ENCODE measurements at places on chromosomes 7 and 10.

DNA sequence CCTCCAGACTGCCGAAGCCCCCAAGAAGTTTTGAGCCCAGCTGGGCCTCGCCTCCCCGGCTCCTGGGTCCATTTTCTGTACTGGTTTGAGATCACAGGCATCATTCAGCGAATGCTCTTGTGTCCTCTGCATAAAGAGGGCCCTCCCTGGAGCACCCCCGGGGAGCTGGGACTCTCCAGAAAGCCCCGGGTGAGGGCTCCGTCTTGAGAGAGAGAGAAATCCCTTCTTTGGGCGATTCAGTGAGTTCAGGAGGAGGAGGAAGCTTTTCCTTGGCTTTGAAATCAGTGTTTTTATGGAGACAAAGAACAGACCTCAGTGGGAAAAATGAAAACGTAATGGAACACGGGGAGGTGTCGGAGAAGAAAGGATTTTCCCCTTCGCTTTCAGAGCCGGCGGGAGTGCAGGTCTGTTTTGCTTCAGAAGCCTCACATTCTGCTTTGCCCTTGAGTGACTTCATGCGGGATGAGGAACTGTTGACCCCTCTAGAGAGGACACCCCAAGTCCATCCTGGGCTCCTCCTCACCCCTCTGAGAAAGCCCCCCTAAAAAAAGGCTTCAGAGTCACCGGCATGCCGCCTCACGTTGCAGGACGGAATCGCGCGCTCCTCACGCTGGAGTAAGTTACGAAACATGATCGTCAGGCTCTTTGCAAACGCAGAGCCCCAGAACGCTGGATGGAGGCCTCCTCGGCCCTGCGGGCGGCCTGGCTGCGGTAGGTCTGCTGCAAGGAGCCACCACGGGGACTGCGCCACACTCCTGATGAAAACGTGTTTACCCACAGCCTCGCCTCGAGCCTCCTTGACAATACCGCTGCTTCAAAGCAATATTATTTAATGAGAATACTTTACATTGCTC lies 8.5 kb upstream of the AP5Z1 start:
- no peak for DNase-seq

DNA sequence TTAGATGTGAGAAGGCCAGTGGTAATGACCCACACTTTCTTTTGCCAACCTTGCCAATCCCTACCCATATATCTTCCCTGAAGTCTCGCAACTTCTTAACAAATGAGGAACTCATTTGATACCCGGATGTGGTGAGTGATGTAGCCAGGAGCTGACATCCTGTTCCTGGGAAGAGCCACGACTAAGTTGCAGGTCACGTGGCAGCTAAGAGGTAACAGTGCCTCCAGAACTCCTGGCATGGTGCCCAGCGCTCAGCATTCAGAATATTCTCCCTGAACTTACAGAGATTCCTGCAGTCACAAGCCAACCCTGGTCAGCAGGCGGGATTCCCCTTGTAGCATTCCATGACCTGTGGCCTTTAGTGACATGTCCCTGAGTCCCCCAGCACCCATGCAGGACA lies 282.5 kb downstream of the GALNT17 start:
- no peak for DNase-seq

GRCh38 chr7:111006040-111006439 lies 84.9 kb upstream of the LRRN3 start:
- no peak for DNase-seq

DNA sequence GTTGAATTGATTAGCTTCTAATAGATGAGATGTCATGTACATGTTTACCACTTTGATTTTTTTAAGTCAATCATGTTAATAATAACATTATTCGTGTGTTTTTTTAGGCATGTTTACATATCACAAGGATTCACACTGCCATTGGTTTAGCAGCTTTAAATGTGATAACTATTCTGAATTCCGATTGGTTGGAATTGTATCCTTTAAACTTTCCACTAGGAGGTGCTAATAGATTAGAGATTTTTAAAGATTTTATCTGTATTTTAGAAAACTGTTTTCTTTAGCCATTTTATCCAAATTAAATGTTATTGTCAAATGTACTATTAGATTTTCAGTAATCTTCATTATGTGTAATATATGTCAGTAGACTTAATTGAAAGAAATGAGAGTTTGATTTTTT lies 83.2 kb downstream of the HECTD2 start:
- DNase-seq: no peak

DNA sequence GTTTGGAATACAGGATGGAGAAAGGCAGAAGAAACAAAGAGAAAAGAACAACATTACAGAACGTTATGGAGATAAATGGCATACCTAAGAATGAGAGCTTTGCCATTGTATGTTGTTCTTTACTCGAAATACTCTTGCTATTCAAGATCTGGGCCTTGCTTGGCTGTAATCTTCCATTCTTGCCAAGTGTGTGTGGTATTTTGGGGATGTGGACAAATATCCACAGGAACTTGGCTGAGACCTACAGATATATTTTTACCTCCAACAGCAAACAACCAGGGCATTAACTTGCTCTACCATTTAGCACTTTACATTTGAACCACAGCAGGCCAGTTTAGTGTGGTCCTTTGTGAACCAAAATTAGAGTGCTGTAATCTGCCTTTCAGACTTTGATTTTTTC lies 76.3 kb downstream of the DKK1 start:
- no peak for DNase-seq

- DNase-seq: no peak
Measured at GRCh38 chr10:102195296-102195870, 30.7 kb upstream of the ELOVL3 start.

DNA sequence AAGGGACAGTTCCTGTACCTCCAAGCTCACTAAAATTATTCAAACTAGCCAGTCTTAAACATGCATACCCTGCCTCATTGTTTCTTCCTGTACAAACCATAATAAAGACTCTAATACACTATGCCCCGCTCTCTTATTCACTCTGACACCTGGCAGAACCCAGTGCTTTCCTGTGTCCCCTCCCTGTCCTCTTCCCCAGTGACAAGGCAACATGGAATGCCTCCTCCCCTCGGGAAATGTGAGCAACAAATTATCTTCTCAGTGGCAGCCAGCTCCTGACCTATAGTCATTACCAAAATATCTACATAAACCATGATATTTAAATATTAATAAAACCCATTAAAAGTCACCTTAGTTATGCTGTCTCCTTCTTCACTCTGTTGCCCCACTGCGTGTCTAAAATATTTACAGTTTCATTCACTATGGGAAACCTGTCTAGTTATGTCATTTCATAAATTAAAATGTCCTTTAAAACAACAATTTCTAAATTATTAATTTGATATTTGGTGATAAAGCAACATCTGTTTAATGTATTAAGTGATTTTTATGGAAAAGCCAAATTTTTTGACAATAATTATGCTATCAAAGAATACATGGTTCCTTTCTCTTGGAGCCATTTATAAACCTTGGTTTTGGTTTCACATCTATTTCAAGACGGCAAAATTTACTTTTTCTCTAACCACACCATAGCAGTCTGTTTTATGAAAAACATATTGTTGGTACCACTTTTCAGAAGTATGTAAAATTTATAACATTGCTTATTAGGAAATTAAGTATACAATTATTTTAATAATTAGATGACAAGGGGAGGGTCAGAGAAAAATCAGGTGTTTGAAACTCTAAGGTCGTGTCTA lies 1355.2 kb downstream of the XPNPEP1 start:
- no peak for DNase-seq

DNA sequence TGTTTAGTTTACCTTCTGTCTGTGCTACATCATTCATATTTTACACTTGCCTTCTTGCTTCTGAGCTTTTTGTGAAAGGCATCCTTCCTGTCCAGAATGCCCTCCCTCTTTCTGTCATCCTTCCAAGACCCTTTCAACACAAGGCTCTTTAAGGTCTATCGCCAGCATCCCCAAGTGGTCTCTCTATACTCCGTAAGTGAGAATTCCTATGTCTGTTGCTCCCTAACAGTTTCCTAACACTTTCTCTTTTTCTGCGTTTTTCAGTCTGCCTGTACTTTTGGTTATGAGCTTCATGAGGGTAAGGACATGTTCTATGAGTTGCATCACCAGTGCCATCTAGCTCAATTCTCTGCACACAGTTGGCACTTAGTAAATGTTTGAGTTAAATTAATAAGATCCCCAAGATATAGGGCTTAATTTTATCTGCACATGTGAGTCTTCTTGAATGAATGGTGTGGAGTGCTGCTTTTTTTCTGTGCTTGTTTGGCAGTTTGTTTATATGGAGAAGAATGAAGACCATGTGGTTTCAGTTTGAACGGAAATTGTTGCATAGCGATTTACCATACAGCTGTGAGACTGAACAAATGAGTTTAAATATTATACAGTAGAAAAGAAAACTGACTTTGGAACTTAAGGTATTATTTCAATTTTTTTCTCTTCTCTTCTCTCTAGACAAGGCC lies 29.4 kb downstream of the RABGEF1 start:
- no peak for DNase-seq

GRCh38 chr10:25843551-25844170 lies 90.4 kb upstream of the MYO3A start:
- no peak for DNase-seq

Data from stimulated activated CD4-positive, alpha-beta T cell treated with anti-CD3 and anti-CD28 coated beads, Interleukin-4, amount 100 ng/mL, for 48 hours (primary cell).